Retina (tissue), 1 donor: ENCODE measurements at places on chromosomes 6 and 20.

- no peak for DNase-seq
Measured at GRCh38 chr20:31922181-31922580, 29.7 kb downstream of the PDRG1 start.

- peak; percentile 39 for DNase-seq
Measured at GRCh38 chr20:11271319-11271718, 597.5 kb upstream of the JAG1 start.

DNA sequence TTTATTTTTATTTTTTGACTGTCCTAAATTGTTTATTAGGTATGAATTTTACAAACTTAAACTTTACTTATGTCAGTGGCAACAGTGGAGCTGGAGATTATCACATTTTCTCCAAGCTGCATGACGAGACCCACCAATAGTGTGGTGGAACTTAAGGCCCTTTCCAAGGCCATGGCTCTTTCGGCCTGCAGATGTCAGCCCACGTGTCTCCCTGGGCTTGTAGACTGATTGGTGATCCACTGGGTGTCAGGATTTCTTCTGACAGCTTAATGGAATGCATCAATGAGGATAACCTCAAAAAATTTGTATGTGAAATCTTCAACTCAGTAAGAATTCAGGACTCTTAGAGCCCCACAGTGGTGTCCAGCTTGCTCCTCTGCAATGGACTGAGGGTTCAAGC, 32.3 kb upstream of the OVOL2 start:
- no peak for DNase-seq

- DNase-seq, result no peak
Measured at GRCh38 chr6:156775717-156776116, 1.5 kb upstream of the ARID1B start.

DNA sequence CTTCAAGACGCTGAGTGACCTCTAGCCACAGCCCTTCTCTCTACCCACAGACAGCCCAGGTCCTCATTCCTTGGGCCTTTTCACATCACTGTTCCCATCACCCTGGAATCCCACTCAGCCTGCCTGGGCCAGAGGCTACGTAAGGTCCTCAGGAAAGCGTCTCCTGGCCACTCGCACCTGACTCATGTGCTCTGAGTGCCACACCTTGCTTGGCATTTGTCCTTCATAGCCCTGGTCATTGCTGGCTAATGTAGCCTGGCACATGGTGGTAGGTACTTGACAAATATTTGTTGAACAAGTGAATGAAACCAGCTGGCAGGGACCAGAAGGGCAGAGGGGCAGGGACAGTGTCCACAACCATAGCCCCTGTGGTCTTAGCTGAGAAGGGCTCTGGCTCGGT, 50.6 kb upstream of the FANCE start:
- no peak for DNase-seq

DNA sequence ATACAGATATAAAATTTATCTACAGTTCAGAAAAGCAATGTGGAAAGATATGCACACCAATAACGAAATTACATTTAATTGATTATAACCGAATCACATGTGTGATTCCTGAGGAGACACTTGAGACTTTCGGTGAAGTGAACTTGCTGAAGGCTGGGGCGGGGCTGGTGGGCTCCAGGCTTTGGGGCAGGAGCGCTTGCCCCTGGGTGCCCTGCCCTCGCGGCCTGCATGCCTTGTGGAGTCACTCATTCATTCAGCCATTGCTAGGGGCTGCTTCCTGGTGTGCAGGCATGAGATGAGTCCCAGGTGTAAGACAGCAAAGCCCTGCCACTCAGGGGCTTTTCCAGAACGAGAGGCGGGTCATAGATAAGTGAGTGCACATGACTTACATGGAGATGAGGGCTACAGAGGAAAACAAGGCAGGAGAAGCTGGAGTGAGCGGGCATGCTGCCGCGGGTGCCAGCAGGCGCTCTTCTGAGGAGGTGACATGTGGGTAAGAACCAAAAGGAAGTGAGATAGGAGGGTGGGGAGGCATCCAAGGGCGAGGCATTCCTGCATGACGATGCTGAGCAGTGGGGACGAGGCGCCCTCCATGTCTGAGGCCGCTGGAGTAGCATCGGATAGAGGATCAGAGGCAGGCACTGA, 88.7 kb downstream of the BMP7 start:
- no peak for DNase-seq

GRCh38 chr6:11491596-11492463, 45.7 kb upstream of the TMEM170B start:
- DNase-seq, result no peak

- no peak for DNase-seq
Measured at GRCh38 chr6:74491844-74492374, 713.9 kb downstream of the COL12A1 start.

GRCh38 chr20:59835057-59835447, 98.4 kb downstream of the SYCP2 start:
- DNase-seq, result no peak

- DNase-seq, result no peak
Measured at GRCh38 chr6:32679492-32679891, 13.0 kb upstream of the HLA-DQB1 start.

DNA sequence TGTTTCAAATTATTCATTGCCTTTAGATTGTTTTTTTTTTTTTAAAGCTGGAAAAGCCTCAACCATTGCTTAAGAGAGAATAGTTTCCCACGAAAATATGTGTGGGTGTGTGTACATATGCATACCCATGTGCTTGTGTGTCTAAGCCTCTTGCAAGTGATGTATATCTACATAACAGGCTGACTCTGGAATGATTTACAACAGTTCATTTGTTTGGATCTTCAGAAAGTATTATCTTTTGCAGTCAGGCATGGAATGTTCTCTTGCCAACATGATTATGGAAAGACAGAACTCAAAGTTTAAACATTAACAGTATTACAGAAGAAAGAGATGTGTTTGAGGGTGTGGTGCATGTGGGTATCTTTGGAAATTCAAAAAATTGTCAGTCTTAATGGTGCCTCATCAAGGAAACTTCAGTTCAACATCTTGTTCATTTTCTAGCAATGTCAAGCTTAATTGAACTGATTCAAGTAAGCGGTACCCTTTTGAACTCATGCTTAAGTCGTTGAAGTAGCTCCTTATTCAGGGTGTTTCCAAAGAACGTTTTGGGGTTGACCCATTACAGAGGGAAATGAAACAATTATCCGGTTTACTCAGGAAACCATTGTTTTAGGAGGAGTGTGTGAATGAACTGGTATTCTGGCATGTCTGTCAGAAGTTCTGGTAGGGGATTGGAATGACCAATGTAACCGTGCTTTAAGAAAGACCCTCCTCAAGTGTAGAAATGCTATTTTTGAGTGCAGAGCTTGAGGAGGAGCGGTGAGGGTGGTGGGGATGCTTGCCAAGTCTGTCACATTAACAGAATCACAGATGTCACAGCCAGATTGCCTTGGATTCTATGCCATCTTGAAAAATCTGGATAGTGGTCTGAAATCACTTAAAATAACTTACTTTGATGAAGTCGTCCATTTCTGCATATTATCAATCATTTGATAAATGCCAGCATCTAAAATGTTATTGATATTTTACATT, 60.3 kb downstream of the ADGRG6 start:
- no peak for DNase-seq

- no peak for DNase-seq
Measured at GRCh38 chr20:48799328-48800105, 28.3 kb downstream of the PREX1 start.

DNA sequence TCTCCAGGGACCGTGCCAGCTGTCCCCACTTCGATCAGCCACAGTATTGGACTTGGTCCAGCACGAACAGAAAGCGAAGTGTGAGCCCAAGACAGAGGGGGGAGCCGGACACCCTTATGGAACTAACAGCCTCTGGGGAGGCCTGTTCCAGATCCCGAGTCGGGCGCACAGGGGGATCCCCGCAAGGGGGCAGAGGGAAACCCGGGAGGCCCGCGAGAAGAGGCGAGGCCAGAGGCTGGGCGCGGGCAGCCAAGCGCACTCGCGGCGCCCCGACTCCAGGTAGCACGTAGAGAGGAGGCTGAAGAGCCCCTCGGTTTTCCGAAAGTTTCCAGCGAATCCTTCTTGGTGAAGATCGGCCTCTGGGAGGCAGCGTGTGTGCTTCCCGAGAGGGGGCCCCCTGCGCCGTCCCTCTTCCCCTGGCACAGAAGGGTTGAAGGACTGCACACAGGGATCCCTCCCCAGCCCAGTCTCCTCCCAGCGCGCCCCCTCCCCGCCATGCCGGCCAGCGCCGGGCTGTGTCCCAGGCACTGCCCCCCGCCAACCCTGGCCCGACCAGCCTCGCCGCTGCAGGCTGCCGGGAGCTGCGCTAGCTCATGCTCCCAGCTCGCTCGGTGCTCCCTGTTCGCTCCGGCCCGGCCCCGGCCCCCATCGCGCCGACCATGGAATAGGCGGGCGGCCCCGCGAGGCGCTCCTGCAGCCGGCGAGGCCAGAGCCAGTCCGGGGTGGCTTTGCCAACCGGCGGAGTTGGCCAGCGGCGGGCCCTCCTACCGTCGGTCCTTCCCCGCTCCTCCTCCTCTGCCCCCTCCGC, 577 bp upstream of the SLC24A3 start:
- peak; percentile 76 for DNase-seq

- DNase-seq, result no peak
Measured at GRCh38 chr6:31574106-31575061, 981 bp upstream of the TNF start.

- DNase-seq, result no peak
Measured at GRCh38 chr6:142235791-142236190, 66.0 kb upstream of the ADGRG6 start.

DNA sequence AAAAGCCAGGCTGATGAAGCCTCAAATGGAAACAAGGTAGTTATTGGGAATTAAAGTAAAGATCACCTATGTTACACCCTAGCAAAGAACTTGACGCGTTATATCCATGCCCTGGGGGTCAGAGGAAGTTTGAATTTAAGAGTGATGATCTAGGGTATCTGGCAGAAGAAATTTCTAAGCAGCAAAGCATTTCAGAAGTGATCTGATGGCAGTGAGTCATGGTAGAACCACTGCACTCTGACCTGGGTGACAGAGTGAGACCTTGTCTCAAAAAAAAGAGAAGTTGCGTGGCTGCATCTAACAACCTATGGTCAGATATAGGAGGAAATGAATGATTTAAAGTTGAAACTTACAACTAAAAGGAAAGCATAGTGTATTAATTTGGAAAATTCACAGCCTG, 45.2 kb downstream of the SCP2D1 start:
- no peak for DNase-seq

- DNase-seq, result no peak
Measured at GRCh38 chr6:11143394-11144371, 32.2 kb upstream of the ERVFRD-1 start.
